B cell (primary cell): ENCODE measurements at places on chromosomes 12 and 14.

DNA sequence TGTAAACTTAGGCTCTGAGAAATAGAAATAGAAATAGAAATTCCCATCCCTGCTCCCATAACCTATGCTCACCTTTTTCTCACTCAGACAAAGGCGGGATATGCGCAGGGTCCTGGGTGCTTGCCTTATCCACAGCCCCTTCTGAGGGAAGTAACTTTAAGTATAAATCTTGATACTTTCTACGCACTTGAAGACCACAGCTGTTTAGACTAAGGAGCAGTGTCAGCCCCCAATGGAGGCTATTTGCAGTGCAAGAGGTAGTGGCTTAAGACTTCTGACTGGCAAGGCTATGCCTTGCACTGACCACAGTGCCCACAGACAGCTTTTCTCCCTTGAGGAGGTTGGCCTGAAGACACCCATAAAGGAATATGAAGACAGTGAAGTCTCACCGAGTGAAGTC lies 35.2 kb downstream of the ASCL1 start:
- DNase-seq = no peak

GRCh38 chr12:132214891-132215290 lies 70.6 kb downstream of the NOC4L start:
- no peak for DNase-seq

DNA sequence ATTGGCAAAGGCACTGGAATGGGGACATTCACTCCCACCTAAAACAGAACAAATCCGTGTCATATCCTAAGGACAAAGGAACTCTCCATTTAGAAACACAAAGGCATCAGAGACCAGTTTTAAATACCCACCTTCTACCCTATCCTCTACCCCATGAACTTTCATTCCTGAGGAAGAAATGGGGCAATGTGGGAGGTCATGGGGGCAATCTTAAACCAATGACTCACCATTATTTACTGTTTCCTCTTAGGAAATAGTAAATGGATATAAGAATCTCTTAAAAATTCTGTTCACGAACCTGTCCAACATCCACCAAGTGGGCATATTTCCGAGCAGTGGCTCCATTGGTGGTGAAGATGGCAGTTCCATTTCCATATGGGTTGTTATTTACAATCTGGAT lies 19.4 kb downstream of the ALDH6A1 start:
- DNase-seq = no peak

GRCh38 chr12:77723308-77723707 lies 107.4 kb upstream of the NAV3 start:
- no peak for DNase-seq

GRCh38 chr12:49388682-49389386 lies 21.6 kb downstream of the SPATS2 start:
- DNase-seq = peak; percentile 63

GRCh38 chr14:87131879-87132278 lies 861.1 kb downstream of the GALC start:
- no peak for DNase-seq

DNA sequence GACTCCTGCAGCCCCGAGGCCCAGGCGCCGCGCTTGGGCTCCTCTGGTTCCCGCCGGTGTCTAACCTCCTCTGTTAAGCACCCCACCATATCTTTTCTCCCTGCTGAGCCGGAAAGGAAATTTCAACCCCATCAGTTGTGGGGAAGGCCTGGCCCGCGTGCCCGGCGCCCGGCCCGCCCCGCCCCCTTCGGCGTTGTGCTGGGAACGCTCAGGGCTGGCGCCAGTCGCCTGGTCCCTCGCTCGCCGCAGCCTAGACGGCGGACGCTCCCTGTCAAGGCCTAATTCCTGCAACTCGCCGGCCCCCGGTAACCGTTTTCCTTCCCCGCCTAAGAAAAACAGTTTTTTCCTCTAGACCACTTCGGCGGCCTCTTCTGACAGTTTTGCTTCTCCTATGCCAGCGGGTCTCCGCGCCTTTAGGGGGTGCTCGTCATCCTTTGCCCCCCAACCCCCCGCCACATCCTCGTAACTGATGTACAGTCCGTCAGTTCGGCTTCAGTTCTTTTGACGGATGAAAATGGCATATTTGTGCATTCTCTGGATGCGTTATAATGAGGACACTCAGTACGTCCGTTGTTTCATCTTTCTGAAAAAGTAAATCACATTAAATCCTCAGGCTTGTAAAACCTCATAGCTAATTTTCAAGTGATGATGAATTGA lies 506 bp upstream of the NAP1L1 start:
- DNase-seq = no peak

DNA sequence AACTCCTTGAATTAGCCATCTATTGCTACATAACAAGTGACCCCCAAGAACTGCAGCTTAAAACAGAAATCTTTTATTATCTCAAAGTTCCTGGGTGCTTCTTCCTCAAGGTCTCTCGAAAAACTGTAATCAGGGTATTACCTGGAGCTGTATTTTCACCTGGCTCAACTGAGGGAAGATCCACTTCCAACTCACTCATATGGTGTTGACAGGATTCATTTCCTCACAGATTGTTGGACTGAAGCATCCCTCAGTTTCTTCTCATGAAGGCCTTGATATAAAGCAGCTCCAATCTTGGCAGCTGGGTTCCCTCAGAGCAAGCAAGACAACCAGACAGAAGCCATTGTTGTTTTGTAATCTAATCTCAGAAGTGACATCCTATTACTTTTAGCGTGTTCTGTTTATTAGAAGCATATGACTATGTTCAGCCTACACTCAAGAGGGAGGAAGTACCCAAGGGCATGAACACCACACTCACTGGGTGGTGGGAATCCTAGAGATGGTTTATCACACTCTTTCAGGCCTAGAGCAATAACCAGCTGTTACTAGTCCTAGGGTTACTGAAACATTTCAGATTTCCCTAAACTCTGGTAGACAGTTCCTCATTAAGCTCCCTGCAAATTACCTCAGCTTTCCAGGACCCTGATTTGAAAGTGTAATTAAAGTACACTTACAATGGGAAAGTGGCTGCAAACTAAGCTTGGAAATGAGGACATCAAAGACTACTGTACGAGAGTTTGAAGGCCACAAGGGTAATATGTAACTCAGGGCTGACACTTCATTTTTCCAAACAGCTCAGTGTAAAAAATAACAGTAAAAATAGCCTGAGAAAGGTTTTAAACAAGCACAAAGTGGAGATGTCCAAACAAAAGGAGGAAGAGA lies 222.2 kb downstream of the SEC23A start:
- DNase-seq = no peak

- peak; percentile 88 for DNase-seq
Measured at GRCh38 chr14:49893309-49894213, 679 bp downstream of the ARF6 start.

GRCh38 chr12:116233669-116234068 lies 43.8 kb downstream of the MED13L start:
- no peak for DNase-seq

GRCh38 chr14:23284654-23285529 lies 1.0 kb downstream of the HOMEZ start:
- DNase-seq = no peak

GRCh38 chr14:24631749-24632335 lies 2.1 kb downstream of the GZMB start:
- no peak for DNase-seq

DNA sequence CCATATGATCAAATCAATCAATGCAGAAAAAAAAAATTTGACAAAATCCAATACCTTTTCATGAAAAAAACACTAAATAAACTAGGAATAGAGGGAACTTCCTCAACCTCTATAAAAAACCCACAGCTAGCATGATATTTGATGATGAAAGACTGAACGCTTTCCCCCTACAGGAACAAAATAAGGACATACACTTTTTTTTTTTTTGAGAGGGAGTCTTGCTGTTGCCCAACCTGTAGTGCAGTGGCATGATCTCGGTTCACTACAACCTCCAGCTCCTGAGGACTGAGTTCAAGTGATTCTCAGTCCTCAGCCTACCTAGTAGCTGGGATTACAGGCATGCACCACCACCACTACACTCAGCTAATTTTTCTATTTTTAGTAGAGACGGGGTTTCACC lies 17.9 kb upstream of the CAMKK2 start:
- DNase-seq = no peak

DNA sequence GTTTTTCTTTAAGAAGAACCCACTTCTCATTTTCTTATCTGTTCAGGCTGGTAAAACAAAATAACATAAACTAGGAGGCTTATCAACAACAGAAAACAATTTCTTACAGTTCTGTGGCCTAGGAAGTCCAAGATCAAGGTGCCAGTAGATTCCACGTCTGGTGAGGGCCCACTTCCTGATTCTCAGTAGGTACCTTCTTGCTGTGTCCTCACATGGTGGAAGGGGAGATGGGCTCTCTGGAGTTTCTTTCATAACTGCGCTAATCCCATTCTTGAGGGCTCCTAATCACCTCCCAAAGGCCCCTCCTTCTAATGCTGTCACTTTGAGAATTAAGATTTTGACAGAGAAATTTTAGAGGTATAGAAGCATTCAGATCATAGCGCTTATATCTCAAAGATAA lies 33.4 kb downstream of the TXNRD1 start:
- no peak for DNase-seq

GRCh38 chr12:124542021-124542949 lies 25.1 kb downstream of the NCOR2 start:
- no peak for DNase-seq

DNA sequence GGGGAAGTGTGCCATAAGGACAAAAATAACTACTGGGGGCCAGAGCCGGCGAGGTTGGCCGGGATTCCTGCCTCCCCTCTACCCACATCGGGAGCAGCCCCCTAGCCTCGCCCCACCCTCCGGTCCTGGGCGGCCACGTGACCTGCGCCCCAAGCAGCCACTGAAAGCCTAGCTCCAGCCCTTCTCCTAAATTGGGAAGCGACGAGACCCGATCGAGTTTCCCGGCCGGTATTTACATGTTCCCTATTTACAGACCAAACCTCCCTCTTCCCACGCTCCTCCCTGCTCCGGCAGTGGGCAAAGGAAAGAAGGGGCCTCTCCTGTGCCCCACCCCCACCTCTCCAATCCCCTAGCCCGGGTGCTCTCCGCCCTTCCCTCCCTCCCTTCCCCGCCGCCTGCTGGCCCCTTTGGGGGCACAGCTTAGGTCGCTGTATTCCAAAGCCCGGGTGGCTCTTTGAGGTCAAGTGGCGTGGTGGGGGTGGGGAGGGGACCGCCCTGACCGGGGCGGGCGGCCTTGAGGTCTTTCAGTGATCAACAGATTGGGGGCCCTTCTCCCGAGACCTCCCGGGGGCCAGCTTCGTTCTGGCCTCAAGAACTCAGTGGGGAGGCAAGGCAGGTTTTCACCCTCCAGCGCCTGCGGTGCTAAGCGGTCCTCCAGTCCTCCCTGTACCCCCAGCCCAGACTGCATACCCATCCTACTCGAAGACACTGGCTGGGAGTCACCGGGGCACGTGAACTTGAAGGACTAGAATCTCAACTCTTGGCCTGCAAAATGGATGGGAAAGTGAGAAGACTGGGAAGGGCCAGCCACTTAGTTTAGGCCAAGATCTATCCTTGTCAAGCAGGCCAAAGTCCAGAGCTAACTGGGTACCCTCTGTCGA lies 6.3 kb upstream of the CTDSP2 start:
- DNase-seq = no peak

GRCh38 chr12:108843187-108843586 lies 14.2 kb downstream of the SSH1 start:
- no peak for DNase-seq

DNA sequence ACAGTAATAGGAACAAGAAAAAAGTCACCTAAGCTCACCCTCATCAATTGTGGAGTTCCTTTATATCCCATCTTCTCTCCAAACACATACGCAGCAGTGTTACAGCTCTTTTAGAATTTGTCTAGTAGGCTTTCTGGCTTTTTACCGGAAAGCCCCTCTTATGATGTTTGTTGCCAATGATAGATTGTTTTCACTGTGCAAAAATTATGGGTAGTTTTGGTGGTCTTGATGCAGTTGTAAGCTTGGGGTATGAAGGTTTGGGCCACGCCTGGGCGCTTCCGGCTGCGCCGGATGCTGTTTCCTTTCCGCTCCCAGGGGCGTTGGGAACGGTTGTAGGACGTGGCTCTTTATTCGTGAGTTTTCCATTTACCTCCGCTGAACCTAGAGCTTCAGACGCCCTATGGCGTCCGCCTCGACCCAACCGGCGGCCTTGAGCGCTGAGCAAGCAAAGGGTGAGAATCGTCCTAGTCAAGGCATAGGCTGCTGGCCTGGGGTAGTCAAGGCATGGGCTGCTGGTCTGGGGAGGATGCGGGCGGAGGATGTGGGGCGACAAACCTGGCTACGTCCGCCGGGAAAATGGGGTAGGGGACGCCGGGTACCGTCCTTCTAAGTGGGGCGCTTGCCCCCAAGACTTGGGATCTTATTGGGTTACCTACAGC lies at the start of the genes C12orf57 and RNU7-1:
Gene C12orf57, plus strand, starts transcription at position 301 of the 659 bp plus-strand sequence. Its CDS starts 100 bp downstream, at position 401.
Gene RNU7-1, plus strand, starts transcription at position 95 of the 659 bp plus-strand sequence.
- peak; percentile 94 for DNase-seq

DNA sequence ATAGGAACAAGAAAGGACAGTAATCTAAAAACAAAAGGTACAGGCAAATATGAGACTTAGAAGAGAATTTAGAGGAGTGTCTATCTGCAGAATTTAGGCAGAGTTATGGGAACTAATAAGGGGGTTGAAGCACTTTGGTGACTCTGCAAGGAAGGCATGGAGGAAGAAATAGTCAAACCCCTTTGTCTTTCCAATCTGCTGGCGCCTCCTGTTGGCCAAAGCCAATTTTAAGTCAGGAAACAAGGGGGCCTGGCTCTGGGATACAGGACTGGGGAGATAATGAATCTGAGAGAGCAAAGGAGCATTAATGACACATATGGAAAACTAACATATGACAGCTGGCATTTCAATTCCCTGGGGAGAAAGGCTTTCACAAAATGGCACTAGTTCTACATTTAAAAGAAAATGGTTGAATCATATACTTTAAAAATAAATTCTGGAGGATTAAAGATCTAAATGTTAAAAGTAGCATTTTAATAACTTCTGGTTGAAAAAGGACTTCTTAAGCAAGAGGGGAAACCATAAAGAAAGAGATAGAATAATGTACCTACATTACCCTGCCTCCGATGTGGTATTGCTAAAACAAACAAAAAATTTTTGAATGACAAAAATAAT lies 48.5 kb upstream of the CSRP2 start:
- peak; percentile 4 for DNase-seq

DNA sequence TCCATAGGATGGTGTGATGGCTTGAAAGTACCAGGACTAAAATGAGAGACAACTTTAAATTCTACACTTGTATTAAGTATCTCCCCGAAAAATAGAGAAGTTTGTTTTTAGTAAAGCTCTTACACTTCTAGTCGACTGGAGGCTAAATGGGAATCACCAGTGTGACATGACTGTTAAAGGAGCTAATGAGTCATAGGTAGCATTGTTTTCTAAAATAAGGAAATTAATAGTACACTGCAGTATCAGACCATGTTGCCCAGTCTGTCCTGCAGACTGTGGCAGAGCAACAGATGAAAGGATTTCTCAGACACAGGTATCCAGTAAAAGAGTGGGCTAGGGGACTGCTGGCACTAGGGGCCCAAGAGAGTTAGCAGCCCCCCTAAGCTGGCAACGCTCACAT lies 140.1 kb downstream of the TMEM117 start:
- DNase-seq = no peak

DNA sequence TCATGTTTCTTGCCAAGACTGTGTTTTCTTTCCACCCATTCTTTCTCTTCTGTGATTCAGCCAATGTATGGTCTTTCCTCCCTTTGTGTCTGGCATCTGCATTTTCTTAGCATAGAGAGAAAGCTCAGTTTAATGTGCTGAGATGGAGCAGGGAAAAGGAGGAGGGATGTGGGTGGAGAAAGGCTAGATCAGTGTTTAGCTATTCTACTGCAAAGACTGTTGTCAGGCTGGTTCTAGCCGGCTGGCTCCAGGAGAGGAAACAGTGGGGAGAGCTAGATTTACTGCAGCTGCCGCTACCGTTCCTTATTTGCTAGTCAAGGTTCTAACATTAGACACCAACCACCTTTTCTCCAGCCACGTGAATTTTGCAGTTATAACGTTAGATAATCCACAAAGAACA lies 5.2 kb upstream of the RIMKLB start:
- peak; percentile 37 for DNase-seq
